CD4-positive, alpha-beta T cell treated with Interleukin-6 for 4 hours (primary cell): ENCODE measurements at places on chromosomes 1 and 21.

DNA sequence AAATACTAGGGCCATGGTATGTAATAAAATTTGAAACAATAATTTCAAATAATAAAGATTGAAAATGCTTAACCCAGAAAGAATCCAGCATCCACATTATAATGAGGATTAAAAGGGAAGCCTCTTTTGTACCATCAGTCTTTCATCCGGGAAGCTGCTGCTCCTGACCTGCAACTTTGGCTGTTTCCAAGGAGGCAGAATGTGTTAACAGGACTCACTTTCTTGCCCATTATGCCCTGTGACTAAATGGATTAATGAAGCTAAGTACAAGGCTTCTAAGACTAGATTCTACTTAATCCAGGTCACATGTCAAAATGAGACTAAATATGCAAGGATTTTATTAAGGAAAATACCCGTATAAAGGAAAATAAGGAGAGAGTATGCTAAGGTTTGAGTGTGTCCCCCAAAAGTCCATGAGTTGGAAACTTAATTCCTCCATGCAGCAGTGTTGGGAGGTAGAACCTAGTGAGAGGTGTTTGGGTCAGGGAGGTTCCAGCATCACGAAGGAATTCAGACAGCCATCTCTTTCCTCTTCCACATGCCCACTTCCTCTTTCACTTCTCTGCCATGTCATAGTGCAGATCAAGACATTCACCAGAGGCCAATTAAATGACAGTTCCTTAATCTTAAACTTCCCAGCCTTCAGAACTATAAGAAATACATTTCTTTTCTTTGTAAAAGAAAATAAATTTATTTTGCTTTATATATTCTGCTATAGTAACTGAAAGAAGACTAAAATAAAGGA, 27.7 kb downstream of the FMO2 start:
- DNase-seq: no peak

DNA sequence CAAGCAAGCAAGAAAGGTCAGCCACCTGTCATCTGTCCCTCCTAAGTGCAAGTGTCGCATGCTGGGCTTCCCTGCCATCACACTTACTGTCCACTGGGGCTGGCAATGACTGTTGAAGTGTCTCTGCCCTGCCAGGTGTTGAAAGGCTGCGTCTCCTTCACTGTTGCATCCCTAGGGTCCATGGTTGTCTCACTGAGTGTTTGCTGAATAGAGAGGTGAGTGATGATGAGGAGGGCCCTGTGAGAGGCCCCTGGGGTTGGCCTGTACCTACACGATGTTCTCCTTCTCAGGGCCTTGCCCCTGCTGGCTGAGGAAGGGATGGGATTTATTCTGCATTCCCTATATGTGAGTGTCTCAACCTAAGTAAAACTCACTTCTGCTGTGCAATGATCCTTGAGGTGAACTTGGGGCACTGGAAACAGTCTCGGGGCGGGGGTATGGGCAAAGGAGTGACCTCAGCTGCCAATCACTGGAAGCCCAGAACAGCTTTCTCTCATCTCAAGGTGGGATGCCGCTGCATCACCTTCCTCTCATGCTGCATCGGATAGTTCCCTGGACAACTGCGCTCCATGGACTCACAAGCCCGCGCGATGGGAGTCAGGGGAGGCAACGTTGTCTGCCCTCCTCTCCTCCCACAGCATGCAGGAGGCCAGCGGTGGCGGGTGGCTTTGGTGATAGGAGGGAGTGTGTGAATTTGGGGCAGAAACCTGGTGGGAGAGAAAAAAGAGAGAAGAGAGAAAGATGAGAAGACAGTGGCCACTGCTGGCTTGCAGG, 35.8 kb upstream of the SOX13 start:
- no peak for DNase-seq

DNA sequence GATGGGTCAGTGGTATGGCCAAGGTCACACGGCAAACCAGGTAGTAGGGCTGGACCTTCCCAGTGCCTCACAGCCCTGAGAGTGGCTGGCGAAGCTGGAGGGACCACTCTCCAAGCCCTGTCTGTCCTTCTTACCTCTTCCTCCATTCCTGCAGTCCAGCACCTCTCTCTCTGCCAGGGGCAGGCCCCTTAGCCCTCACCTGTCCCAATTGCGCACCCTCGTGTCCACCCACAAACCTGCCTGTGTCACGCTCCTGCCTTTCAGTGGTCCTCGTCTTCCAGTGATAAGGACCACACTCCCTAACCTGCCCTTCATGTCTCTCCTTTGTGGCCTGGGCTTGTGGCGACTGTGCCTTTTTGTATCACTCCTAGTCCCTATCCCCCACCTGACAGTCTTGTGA, 3.4 kb downstream of the PODN start:
- no peak for DNase-seq

DNA sequence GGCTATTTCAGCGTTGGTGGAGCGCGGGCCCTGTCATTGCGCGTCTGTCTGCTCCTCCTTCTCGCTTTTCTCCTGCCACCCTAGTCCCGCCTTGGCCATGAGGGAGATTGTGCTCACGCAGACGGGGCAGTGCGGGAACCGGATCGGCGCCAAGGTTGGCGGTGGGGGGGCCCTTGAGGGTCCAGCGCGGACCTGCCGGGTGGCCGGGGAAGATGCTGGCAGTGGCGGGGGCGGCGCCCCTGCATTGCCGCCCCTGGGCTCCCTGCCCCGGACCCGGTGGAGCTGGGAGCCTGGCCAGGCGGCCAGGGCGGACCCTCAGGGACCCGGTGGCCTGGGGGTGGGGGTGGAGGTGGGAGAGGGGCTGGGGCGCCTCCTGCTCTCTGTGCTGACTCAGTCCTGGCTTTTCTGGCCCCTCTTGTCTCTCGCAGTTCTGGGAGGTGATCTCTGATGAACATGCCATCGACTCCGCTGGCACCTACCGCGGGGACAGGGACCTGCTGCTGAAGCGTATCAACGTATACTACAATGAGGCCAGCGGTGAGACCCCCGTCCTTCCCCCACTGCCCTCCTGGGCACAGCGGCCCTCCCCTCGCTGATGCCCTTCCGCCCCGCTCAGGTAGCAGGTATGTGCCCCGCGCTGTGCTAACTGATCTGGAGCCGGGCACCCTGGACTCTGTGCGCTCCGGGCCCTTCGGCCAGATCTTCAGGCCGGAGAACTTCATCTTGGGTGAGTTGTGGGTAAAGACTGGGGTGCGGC, 58.3 kb upstream of the MAP1LC3C start:
- DNase-seq: no peak

DNA sequence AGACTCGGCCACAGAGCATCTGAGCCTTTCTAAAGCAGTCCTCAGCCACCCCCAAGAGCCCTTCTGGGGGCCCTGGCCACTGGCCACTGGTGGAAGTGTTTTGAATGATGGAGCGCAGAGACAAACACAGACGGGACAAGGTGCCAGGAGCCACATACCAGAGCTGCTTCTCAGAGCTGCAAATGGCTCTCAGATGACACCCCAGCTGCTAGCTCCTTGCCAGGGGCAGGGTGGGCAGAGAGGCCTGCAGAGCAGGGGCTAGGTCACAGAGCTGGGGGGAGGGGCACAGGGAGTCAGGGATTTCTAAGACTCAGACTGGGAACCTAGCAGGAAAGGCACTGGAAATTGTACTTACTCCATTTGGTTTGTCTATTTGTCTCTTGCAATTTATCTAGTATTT, 30.4 kb downstream of the KCNN3 start:
- DNase-seq: no peak

DNA sequence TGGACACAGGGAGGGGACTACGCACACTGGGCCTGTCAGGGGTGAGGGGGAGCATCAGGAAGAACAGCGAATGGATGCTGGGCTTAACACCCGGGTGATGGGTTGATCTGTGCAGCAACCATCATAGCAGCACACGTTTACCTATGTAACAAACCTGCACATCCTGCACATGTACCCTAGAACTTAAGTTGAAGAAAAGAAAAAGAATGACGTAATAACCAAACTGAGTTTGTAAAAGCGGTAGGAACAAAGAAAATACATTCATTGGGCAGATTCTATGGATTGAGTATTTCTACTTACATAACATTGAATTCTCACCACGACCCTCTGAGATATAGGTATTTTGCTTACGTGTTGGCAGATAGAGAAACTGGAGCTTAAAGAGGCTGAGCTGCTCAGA, 468.4 kb downstream of the TTLL7 start:
- no peak for DNase-seq

- no peak for DNase-seq
Observed at GRCh38 chr21:21051109-21052055, 53.2 kb downstream of the NCAM2 start.

GRCh38 chr21:35525443-35525842, 476.3 kb upstream of the RUNX1 start:
- peak; percentile 29 for DNase-seq

DNA sequence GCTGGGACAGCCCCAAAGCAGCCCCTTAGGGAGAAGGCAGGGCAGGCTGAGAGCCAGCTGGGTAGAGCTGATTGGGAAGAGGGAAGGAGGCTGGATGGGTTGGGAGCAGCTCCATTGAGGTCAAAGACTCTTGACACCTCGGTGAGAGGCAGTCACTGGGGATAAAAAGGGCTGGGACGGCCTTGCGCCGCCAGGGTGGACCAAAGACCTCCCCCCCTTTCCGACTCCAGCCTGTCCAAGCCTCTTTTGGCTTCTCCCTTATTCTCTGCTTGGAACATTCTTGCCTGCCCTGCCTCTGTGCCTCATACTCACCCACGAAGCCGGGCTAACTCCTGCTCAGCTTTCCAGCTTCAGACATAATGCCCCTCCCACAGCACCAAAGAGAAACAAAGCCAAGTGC, 51.1 kb downstream of the LRRC38 start:
- DNase-seq: no peak

DNA sequence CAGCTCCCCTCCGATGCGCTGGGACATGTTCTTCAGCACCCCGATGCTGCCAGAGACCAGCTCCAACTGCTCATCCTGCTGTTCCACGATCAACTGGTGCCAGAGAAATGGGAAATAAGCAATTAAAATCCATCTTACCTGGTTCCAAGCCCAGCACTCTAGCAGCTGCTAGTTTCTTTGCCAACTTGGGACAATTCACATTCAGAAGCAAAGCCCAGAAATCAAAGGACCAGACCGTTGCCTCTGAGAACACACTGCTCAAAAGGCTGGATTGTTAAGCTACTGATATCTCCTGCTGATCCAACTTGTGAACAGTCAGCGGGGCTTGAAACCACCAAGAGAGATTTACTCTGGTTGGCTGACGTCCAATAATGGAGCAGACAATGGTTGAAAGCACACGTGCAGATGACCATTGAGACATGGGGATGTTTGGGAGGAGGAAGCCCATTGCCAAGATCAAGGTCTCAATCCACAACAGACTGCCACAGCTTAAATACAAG, 34.4 kb downstream of the STX6 start:
- DNase-seq: no peak

DNA sequence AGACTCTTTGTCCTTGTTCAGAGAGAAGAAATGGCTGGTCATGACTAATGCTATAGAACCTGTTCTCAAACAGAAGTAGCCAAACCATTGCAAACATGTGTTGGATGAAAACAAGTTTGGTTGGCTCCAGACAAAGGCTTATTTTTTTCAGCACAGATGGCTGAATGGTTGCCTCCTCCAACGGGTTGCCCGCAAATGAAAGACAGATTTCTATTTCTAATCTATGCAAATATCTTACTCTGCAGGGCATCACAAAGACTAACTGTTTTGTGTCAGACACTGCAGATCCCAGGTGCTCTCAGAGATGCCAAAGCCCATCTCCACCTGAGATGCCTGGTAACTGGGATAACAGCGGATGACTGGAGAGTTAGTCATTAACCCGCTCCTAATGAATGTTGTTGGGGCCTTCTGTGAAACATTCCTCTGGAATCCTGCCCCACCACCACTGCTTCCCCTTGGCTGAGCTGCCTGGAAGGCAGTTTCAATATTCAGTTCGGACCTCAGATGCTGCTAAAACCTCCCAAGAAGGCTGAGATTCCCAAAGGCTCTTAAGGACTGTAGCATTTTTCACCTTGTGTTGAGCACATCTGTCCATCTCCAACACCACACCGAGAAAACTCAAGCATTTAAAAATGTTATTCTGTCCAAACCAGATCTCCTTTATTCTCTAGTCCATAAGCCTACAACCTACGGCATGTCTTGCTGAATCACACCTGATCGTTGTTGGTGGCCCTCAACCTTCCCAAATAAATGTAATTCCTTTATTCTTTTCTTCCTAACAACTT, 104.4 kb downstream of the PTPN14 start:
- DNase-seq: no peak

DNA sequence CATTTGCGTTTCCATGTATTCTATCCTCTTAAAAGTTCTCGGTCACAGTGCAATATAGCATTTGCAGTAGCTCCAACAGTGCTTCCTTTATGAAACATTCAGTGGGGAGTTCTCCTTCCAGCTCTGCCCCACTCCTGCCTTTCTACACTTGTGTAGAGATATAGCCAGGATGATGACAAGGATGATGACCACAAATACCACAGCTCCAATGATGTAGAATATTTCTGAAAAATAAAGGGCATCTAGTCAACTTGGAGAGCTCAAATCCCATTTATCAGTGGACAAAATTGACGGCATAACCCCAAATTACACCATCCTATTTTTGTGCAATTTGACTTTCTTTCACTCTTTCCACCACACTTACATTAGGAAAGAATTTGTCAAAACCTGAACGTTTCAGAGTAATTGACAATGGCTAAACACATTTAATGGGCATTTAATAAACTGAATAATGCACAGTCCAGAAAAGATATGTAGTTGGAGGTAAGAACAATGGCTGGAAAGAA, 11.1 kb downstream of the F3 start:
- DNase-seq: no peak

- no peak for DNase-seq
Observed at GRCh38 chr1:232891071-232891470, 59.3 kb upstream of the NTPCR start.

DNA sequence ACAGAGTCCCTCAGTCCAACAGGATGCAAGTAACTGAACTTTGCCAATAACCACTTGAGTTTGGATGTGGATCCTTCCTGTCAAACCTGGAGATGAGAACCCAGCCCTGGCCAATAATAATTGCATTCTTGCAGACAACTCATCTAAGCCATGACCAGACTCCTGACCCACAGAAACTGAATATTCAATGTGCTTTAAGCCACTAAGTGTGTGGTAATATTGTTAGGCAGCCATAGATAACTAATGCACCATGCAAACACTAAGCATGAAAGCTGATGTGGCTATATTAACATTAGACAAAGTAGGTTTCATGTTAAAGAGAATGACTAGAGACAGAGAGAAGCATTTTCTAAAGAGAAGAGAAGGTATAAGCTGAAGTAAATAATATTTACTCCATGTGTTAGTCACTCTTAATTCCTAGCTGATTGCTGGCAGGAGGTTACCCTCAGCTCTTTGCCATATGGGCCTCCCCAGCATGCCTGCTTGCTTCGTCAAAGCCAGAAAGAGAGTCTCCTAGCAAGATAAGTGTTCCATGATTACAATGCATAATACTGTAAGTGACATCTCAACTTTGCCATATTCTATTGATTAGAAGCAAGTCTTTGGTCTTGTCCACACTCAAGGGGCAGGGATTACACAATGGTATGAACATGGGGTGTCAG, 276.4 kb upstream of the PLXNA2 start:
- no peak for DNase-seq

DNA sequence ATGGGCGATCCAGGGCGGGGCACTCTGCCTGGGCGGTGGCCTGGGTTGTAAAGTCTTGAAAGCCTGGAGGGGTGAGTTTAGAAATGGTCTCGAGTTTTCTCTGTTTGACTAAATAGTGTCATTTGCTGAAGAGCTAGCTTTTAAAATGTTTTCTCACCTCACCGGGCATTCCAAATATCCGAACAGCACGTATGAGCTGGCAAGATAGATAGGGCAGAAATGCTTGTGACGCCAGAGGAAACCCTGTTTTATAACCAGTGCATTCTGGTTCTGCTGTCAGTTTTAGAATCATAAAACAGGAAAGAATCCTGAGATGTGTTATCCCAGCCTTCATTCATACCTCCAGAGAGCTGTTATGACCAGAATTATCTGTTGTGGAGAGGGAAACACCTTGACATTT, 725 bp downstream of the RTCA start:
- DNase-seq: no peak
